ENCODE measurements at places on chromosomes 4 and X. TPM values are rescaled to one million over a fixed set of nuclear protein-coding genes. Genes with fewer than 3 reads are reported as not detected.

GUCY1B1 gene
- total RNA-seq: 2.0 TPM

ARHGEF38 gene
- total RNA-seq: not detected

OTUD5 gene
- total RNA-seq: 43.6 TPM

FIP1L1 gene
- 33.3 TPM for total RNA-seq

FRMD7 gene
- total RNA-seq: not detected

RXFP1 gene
- total RNA-seq: not detected

FABP2 gene
- not detected for total RNA-seq

PRDM8 gene
- 0.73 TPM for total RNA-seq

DCAF4L1 gene
- total RNA-seq: not detected

SOD3 gene
- total RNA-seq: 0.58 TPM

PRSS48 gene
- not detected for total RNA-seq

P2RY10 gene
- not detected for total RNA-seq

PDE5A gene
- total RNA-seq: 3.4 TPM

IGSF1 gene
- total RNA-seq: 1.7 TPM

XAGE1A gene
- not detected for total RNA-seq

IL21 gene
- not detected for total RNA-seq

IL3RA gene
- total RNA-seq: 77.7 TPM

HELT gene
- not detected for total RNA-seq

CENPU gene
- 13.7 TPM for total RNA-seq

GLUD2 gene
- total RNA-seq: 1.6 TPM

NRK gene
- total RNA-seq: 0.93 TPM

SLC10A6 gene
- total RNA-seq: not detected

INTU gene
- total RNA-seq: 8.1 TPM

PNMA5 gene
- not detected for total RNA-seq

RHOXF2B gene
- not detected for total RNA-seq

TMEM187 gene
- 6.7 TPM for total RNA-seq

ARMCX5 gene
- total RNA-seq: 8.1 TPM

AFF1 gene
- 32.0 TPM for total RNA-seq

EMCN gene
- 43.6 TPM for total RNA-seq
